ENCODE measurements at places on chromosomes 4 and X. TPM values are rescaled to one million over a fixed set of nuclear protein-coding genes. Genes with fewer than 3 reads are reported as not detected.

GRCh38 chrX:68912113-68912512, 83.3 kb downstream of the EFNB1 start:
- no peak for DNase-seq

GRCh38 chr4:40401631-40402030, 66.5 kb downstream of the CHRNA9 start:
- no peak for DNase-seq

- peak; percentile 64 for DNase-seq
Measured at GRCh38 chr4:153573881-153574802, 108.0 kb downstream of the TMEM131L start.

- no peak for DNase-seq
Measured at GRCh38 chrX:42175843-42176242, 252.5 kb upstream of the CASK start.

GRCh38 chr4:69910016-69910782, 20.7 kb upstream of the CSN1S1 start:
- DNase-seq: no peak

DNA sequence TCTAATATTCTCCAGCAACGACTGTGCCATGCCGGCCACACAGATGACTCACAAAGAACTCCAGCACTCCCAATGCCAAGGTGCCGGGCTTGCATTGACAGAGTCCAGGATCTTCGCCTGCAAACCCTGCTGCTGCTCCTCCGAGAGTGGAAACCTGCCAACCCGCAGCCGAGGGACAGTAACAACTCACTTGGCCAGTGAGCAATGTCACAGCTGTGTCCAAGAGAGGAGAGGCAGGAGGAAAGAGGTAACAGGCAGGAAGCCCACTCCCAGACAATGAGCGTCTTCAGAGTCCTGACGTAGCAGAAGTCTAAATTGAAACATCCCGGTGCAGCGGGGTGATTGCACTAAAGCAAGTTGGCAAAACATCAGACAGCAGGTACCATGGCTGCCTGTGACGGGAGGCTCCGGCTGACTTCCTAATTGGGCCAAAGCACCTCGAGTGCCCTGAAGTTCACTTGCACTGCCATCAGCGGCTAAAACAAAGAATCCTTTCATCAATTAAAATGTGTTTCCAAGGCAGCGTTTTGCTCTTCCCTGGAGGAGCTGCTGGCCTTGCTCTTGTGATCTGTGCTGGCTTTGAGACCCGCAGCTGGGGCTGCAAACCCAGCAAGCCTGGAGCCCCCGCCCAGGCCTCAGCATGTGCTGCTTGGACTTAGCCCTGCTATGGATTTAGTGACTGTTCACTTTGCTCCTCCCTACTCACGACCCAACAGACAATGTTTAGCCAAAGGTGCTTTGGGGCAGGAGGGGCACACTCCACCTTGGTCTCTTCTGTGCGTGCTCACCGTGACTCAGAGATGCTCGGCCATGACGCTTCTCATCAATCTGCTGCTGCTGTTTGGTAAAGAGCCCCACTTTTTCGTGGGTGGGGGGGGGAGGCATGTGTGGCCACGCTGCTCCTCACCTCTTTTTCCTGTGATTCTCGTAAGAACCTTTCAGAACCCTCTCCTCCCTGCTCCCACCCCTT, 36.5 kb downstream of the DCTD start:
- DNase-seq: peak; percentile 35

DNA sequence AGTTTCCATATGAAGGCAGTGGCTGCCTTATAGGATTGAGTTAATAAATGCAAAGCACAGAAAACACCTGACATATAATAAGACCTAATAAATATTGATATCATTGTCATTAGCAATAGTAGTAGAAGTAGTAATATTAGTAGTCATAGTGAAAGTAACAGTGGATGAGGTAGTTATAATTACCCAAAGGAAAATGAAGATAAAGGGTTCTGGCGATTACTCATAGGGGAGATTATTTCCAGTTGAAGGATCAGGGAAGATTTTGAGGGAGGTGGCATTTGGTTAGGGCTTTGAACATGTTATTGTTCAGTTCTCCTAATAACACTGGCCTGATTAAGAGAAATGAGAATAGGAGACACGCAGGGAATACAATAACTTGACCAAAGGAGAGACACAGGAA, 131.9 kb upstream of the GPRIN3 start:
- no peak for DNase-seq

- no peak for DNase-seq
Measured at GRCh38 chr4:140757232-140757630, 1.0 kb upstream of the TBC1D9 start.

- no peak for DNase-seq
Measured at GRCh38 chr4:159292137-159292896, 189.4 kb downstream of the RAPGEF2 start.

DNA sequence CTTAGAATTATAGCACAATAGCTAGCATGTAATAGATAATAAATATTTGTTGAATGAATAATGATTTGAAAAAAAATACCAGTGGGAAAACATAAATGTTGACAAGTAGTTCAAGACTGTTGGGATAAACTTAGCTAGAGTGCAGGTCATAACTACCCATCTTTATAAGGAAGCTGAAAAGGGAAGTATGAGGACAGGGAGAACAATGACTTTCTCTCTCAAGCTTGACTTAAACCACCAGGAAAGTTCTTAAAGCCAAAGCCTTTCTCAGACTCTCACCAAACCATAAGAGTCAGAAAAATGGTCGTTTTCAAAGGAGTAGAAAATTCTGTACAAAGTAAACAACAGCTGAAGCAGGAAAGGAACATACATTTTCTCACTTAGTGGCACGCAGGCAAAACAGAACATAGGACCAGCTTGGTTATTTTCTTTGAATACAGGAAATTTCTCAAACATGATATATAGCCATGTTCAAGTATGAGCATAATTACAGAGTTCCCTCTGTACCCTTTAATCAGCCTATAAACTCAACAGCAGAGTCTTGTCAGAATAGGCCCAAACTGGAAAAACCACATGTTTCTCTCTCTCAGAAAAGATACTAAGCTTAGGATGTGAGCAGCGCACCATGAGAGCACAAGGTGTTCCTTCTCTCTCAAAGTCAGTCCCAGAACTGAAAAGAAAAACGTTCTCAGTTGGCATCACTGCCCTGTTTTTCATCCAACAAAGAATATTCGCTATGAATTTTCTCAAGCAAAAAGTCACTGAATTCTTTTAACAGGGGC, 28.7 kb downstream of the MAPK10 start:
- DNase-seq: no peak

DNA sequence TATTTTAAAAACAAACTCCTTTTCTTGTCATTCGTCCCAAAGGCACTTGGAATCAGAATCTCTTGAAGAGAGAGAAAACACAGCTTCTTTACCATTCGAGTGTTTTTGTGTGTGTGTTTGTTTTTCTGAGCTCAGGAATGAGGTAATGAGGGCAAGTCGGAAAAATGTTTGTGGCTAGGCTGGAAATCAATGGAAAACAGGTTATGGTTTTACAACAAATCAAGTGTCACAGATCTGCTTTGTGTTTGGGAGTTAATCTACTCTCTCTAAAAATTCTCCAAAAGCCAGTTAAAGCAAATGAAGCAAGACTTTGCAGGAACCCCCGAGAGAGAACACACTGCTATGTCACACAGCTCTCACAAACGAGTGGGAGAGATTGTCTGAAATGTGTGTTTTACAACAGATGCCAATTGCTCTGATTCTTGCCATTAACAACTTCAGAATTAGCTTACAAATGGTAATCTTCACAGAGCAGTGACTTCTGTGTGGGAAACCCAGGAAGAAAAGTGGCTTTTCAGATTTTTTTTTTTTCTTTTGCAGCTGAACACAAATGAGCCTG, 264.1 kb downstream of the CBLL2 start:
- no peak for DNase-seq

DNA sequence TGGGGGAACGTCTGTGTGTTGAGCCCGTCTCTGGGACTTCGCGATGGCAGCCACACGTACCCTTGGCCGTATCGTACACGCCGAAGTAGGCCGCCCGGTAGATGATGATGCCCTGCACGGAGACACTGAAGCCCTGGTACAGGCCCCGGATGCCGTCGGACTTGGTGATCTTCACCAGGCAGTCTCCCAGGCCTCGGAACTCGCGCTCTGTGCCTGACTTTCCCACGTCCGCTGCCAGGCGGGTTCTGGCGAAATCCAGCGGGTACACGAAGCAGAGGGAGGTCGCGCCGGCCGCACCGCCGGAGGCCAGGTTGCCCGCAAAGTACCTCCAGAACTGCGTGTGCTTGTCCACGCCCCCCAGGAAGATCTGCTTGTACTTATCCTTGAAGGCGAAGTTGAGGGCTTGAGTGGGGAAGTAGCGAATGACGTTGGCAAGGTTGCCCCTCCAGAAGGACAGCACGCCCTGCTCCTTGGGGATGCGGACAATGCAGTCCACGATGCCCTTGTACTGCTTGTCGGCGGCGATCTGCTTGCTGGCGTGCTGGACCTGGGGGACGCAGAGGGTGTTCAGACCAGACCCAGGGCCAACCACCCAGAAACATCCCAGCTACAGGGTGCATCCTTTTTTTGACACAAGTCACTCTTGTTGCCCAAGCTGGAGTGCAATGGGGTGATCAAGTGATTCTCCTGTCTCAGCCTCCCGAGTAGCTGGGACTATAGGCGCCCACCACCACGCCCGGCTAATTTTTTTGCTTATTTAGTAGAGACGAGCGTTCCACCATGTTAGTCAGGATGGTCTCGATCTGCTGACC, 2.5 kb downstream of the SLC25A6 start:
- no peak for DNase-seq

GRCh38 chr4:124322234-124323065, 390.1 kb downstream of the ANKRD50 start:
- no peak for DNase-seq

DNA sequence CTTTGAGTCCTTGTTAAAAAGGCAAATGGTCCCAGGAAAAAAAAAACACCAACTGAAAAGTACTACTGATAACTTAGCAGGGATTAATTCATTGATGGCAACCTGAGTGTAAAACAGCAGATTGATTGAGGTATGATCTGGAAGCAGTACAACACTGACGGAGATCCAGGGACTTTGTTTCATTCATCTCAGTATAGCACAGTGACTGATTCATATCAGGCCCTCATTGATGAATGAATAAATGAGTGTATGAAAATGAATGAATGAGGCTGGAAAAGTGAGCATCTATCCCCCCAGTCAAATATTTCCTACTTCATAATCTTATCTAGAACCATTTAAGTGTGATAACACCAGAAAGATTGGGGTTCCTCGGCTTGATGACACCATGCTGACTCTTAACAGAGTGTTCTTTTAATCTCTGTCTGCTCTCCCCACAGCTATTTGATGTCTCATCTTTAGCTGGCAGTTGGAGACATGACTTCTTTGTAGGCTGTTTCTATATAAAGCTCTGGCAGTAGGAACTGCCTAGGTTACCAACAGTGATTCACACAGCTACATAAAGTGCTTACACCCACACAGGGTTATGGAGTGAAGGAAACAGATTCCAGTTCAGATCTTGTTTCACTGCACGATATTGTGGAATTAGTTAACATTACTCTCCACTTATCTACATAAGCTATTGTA, 18.6 kb upstream of the RNF128 start:
- peak; percentile 48 for DNase-seq

DNA sequence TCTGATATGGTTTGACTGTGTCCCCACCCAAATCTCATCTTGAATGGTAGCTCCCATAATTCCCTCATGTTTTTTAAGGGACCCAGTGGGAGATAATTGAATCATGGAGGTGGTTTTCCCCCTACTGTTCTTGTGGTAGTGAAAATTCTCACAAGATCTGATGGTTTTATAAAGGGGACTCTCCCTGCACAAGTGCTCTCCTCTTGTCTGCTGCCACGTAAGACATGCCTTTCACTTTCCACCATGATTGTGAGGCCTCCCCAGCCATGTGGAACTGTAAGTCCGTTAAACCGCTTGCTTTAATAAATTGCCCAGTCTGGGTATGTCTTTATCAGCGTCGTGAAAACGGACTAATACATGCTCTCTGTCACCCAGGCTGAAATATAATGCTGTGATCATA, 200.9 kb upstream of the SLIT2 start:
- DNase-seq: no peak

GRCh38 chr4:42819863-42820514, 72.5 kb upstream of the GRXCR1 start:
- no peak for DNase-seq

DNA sequence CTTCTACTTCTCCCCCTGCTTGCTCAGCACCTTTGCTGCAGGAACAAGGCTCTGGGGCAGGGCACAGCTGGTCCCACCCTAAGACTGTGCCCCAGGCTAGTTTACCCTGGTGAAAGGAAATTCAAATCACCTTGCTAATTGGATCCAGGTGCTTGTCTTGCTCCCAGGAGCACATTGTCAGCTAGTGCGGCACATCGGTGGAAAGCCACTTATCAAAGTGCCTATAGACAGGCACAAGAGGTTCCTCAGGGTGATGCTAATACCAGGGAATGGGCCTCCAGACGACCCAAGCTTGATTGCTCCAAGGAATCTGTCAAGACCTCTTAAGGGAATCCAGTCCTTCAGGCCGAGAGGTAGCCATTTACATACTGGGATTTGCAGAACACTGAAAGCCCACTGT, 64.5 kb upstream of the PRPS1 start:
- no peak for DNase-seq

- no peak for DNase-seq
Measured at GRCh38 chr4:161791796-161792556, 371.8 kb downstream of the FSTL5 start.

DNA sequence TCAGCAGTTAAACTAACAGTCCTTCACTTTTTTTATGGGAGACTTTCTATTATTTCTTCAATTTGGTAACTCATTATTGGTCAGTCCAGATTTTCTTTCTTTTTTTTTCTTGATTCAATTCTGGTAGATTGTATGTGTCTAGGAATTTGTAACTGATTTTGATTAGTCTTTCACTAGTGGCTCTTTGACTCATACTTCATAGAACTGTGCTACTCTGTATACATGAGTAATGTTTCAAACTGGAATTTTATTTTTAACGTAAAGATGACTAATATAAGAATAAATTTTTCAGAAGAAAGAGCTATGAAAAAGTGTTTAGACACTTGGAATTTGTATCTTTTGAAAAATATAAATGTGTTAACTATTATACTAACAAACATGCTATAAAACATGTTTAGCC, 813.0 kb downstream of the TRAM1L1 start:
- no peak for DNase-seq

- no peak for DNase-seq
Measured at GRCh38 chrX:56968980-56969379, 26.4 kb downstream of the SPIN3 start.

DNA sequence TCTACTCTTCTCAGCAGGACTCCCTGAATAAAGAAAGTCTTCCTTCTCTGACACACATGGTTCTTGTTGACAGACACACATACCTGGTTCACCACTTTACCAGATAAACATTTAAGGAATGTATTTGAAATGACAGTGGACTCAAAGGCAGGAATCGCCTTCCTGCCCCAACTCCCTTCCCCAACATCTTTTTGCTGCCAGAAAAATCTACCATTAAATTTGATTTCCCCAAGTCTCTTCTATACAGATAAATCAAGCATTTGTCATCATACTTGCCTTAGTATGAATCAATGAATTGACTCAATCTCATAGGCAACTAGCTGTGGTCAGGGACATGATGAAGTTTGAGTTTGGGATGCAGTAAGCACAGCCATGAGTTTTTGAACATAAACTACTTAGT, 23.3 kb upstream of the ANXA5 start:
- no peak for DNase-seq

Gene GYG2
- 4.0 TPM for total RNA-seq

Gene IL2
- total RNA-seq: not detected

Gene ENAM
- not detected for total RNA-seq

Gene HMGN5
- total RNA-seq: not detected

Gene IL1RAPL2
- total RNA-seq: not detected

Gene MSX1
- total RNA-seq: 12.0 TPM

Gene PHEX
- total RNA-seq: 0.05 TPM

Gene FGF2
- total RNA-seq: 48.5 TPM

Gene TRAPPC11
- total RNA-seq: 24.7 TPM

Gene CTAG1A
- not detected for total RNA-seq

Measured in MG63 (cell line).